ENCODE measurements at places on chromosomes 3 and 15.

DNA sequence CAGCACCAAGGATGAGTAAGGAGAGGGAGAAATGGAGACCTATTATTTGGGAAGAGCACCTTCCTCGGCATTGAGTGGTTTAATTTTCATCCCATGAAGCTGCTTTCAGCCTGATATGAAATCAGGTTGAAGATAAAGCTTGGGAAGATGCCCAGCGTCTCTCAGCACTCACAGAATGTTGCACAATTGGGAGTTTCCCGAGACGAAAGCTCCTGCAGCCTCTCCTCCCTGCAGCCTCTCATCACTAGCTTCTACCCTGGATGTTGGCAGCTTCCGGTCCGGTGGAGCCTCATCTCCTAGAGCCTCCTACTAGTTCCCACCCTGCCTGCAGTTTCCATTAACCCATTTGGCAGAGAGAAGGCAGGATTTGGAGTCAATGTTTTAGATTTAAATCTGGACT is 40.3 kb downstream of the EDEM1 start:
- DNase-seq = no peak

GRCh38 chr3:139491966-139492365 is 15.7 kb upstream of the RBP2 start:
- no peak for DNase-seq

GRCh38 chr3:171011109-171011872 is 15.2 kb downstream of the SLC2A2 start:
- no peak for DNase-seq

DNA sequence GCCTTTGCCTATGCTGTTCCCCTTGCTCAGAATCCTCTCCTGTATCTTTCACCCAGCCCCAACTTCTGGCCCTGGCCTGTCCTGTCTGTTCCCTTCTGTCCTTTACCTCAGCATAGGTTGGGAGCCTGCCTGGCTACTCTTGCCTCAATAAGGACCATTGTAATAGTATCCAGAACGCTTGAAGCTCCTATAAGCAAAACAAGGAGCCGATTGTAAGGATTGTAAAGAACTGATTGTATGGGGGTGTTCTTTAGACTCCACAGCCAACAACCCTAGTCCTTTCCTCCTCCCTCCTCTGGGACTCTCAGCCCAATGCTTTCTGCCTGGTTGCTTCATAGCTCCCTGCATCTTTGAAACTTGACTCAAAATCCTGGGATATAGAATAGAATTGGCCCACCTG is 18.7 kb upstream of the RAD54L2 start:
- DNase-seq = no peak

- peak; percentile 69 for DNase-seq
These were observed 167.4 kb downstream of the GAP43 start for GRCh38 chr3:115790759-115791158.

GRCh38 chr3:190491533-190492054 is 22.3 kb upstream of the IL1RAP start:
- DNase-seq = peak; percentile 13
